ENCODE measurements at places on chromosomes 5 and 9. TPM values are rescaled to one million over a fixed set of nuclear protein-coding genes. Genes with fewer than 3 reads are reported as not detected.

Gene F2R
- 5.8 TPM for polyA plus RNA-seq

Gene SLC34A1
- polyA plus RNA-seq = not detected

Gene PAEP
- polyA plus RNA-seq = not detected

DNA sequence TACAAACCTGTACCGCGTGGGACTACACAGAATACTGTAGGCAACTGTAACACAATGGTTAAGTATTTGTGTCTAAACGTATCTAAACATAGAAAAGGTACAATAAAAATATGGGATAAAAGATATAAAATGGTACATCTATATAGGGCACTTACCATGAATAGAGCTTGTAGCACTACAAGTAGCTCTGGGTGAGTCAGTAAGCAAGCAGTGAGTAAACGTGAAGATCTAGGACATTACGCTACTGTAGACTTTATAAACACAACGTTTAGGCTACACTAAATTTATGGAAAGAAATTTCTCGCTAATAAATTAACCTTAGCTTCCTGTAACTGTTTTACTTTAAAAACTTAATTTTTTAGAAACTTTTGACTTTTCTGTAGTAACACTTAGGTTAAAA lies 46.5 kb downstream of the MRPS27 start:
- DNase-seq = no peak

DNA sequence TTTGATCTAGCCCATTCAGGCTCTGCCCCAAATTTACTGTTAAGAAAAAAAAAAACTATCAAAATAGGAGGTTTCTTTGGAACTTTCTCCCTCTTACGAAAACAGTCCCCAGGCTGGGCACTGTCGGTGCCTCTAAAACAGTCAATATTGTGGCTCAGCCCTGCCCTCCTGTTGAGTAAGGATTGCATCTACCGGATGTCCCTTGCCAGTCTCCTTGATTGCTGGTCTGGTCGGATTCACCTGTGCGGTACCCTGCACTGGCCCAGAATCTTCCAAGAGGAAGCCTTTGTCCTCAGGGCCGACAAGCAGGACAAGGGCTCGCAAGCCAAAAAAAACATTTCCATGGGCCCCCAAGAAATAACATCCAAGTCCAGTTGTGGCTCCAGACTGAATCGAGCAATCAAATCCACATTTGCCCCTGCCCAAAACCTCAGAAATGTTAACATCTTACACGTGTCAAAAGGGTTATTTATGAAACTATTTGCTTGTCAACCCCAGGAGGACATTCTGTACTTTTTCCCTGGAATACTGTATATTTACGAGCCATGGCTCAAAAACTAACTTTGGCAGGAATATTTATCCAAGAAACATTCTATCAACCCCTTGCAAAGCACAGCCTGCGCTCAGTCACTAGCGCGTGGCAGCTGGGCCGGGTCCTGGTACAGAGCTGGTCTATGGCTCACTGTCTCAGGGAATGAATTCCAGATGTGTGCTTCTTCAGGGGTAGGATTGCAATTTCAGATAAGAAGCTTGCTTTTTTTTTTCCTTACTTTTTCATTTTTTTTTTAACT lies 129.2 kb upstream of the ADRA1B start:
- peak; percentile 92 for DNase-seq

DNA sequence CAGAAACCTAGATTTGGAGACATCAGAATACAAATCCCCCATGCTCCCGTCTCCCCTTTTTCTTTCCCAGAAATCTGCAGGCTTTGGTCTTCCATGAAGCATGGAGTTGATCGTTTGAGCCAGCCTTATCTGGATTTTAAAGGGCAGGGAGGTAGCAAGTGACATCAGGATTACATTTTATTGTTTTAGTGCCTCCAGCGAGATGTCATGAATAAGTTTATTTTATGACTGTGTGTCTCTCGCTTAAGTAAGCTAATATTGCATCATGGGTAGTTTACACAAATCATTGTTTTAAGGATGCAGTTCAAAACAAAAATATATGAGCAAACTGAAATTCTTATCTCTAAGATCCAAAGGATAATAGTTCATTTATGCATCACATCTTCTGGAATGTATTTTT lies 50.7 kb upstream of the TNFSF8 start:
- no peak for DNase-seq

GRCh38 chr5:168740811-168741213 lies 161.6 kb upstream of the PANK3 start:
- DNase-seq = peak; percentile 71

- no peak for DNase-seq
These were observed 31.8 kb downstream of the SPATA31C2 start for GRCh38 chr9:88106492-88106891.

DNA sequence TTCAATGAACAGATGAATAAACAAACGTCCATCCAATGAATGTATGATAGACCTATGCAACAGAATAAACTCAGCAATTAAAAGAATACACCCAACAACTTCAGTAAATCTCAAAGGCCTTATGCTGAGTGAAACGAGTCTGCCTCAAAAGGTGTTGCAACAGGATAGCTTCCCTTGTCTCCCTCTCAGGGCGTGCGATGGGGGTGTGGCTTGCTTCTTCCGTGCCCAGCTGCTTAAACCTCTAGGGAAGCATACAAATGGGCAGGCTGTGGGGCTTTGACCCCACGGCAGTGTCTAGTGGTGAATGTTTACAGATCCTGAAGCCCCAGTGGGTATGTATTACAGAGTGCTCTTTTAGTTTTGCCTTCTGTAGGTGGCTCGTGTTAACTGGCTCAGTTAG lies 87.0 kb upstream of the CCL21 start:
- no peak for DNase-seq

DNA sequence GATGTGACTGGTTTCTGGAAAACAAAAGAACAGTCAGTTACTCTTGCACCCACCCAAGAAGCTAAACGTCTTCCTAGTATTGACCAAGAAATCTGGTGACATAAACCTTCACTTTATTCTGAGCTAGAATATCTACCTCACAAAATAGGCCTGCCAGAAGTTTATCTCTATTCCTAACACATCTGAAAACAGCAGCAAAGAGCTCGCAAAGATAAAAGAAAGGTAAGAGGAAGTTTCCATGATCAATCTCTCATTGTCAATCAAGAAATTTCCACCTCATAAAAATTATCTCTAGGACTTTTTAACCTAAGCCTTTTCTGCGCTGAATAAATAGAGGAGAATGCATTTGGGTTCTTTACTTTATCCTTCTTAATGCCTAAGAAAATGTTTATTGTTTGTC lies 17.3 kb upstream of the ZNF474 start:
- no peak for DNase-seq

GRCh38 chr9:114273461-114273881 lies 49.4 kb upstream of the ORM1 start:
- DNase-seq = peak; percentile 38

DNA sequence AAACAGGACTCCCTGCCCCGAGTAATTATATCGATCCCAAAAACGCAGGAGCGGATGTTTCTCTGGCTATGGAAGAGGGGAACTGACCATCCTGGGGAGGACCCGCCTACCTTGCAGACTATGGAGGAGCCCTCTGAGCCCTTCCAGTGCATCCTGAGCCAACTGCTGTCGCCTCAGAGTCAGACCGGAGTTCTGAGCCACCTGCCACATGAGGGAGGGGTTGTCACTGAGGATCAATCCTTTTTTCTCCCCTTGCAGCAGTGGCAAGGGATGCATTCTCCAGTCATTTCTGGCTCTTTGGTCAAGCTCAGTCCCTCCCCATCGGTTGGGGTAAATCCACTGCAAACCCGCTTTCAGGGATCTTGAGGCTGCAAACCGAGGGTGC lies 709 bp downstream of the FANCG start:
- DNase-seq = peak; percentile 35

DNA sequence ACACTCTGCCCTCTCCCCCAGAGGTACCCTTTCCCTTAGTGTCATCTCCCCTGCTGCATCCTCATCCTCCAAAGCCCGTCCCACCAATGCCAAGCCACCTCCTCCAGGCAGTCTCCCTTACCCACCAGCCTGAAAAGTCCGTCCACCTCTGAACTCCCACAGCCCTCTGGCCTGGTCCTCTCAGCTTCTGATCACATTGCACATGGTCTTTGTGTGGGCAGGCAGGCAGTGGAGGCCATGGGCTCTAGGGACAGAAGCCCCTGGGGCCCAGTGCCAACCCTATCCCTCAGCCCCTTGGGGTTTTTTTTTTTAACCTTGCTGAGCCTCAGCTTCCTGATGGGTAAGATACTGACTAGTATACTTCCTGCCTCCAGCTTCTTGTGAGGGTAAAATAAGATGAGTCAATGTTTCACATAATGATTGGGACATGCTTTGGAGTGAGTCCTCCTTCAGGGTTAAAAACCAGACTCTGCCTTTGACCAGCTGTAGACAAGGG lies 19.4 kb downstream of the CSF1R start:
- peak; percentile 17 for DNase-seq

DNA sequence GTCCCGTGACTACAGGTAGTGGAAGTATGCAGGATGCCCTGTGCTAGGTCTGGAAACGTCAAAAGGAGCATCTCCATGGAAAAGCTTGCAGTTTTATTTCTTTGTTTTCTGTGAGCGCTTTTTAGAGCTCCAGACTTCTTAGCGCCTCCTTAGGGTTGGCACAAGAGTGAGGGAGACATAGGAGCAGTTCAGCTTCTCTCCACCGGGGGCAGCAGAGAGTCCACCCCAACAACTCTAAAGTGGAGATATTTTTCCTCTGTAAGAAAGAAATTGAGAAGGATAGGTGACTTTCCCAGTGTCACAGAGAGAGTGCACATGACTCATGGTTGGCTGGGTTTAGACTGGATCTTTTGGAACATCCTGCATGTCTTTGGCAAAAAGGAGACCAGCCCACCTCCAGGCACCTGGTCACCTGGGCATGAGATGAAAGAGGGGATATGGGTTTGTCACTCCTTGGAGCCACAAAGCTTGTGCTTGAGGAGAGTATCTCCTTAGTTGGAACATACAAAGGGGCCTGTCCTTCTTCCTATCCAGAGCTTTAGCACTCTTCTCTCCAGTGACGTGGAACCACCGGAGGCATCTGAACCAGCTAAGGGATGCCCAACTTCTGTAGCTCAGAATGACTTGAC lies 637.7 kb downstream of the SEMA5A start:
- no peak for DNase-seq
